ENCODE measurements at places on chromosomes 12 and 14.

DNA sequence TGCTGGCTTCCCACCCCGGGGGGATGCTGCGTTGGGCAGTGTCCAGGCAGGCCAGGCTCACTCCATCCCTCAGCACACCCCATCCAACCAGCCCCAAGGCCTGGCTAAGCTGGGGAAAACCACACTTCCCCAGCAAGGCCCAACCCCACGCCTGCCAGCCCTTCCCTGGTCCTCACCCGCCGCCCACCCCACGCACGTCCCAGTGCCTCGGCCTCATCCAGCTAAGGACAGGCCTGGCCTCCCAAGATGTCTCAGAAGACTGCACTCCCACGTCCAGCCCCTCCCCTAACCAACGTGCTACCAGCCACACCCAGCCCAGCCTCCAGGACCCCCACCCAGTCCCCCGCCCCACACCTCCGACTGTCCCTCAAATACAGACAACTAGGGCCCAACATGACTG lies 9.8 kb downstream of the JAG2 start:
- no peak for DNase-seq

- peak; percentile 98 for DNase-seq
These were observed 6.8 kb upstream of the PSMA6 start for GRCh38 chr14:35285168-35286002.

DNA sequence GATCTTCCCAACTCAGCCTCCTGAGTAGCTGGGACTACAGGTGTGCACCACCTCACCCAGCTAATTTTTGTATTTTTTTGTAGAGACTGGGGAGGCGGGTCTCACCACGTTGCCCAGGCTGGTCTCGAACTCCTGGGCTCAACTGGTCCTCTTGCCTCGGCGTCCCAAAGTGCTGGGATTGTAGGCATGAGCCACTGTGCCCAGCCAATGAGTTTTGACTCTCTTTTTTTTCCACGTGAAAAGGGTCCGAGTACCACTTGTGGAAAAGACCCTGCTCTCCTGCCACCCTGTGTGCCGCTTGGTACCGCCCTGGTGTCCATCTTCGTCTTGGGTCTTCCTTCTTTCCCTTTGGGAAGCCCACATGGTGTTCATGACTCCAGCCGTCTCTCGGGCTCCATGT lies 17.6 kb downstream of the TEDC1 start:
- no peak for DNase-seq

DNA sequence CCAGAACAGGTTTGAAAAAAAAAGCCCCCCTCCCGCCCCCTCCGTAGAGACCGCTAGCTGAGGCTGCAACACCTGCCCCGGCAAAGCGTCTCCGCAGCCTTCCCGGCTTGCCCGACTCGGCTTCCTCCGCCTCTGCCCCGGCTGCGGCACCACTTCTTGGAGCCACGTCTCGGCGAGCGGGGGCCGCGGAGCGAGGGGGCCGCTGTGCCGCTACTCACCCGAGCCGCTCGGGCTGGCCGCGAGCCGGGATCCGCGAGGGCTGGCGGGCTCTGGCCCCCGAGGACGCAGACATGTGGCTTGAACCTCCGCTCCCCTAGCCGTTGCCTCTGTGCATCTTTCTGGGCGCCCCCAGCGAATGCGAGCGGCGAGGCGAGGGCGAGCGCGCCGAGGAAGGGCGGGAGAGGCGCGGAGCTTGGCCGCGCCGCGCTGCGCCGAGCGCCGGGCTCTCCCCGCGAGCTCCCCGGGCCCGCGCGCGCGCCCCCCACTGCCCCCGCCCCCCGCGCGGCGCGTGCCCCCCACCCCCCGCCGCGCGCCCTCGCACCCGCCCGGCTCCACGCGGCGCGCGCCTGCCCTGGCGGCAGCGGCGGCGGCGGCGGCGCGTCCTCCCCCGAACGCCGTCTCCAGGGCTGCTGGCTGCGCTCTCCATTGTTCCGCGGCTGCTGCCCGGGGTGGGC lies 249.5 kb downstream of the APAF1 start:
- no peak for DNase-seq

- DNase-seq: no peak
These were observed 34.9 kb downstream of the CREBL2 start for GRCh38 chr12:12646483-12647072.

GRCh38 chr14:93023039-93023438 lies 92.7 kb downstream of the ITPK1 start:
- DNase-seq: peak; percentile 5

- DNase-seq: no peak
These were observed 87.3 kb downstream of the DYRK2 start for GRCh38 chr12:67735868-67736267.

- no peak for DNase-seq
These were observed 81.4 kb downstream of the STAB2 start for GRCh38 chr12:103668520-103668919.

DNA sequence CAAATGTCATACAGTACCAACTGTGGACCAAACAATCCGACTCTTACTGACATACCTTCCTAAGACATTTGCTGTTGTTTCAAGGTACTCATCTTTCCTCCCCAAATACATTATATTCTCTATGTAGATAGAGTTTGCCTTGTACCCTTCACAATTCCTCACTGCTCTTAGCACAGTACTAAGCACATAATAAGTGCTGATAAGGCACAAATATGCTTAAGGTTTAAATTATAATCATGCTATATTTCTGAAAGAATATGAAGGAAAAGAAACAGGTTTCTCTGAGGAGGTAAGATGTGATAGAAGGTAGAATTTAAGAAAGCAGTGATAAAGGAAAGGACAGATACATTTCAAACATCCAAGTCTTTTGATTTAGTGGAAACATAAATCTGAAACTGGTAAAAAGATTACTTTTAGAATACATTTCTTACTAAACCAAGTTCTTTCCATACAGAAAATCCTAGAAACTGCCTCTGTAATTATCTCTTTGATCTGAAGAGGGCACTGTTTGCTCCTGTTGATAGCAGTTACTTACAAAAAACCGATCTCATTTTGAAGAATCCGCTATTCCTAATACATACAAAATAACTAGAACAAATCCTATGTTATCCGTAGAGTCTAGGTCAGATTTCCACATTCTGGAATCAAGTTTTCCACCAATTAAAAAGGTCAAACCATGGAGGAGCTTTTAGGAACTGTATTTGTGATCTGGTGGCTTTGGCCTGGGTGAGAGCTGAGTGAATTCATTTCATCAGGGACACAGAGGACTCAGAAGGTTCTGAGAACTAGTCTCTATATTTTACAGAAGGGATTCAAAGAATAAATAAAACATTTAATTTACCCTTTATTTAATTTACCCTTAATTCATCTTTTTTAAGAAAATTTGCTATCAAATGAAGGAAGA lies 311.9 kb downstream of the DAD1 start:
- peak; percentile 63 for DNase-seq

DNA sequence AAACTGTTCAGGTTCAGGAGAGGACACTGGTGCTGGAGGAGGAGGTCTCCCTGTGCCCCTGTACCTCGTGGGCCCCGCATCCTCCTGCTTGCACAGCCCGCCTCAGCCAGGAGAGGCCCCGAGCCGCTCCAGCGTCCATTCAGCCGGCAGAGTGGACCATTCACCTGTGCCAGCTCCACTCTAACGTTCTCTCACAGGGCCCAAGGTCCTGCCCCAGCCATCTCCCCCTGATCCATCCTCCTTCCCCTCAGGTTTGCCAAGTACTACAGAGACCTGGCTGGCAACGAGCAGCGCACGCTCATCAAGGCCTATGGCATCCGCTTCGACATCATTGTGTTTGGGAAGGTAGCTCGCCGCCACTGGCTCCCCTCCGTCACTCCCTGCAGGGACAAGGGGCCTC lies 22.2 kb downstream of the P2RX4 start:
- no peak for DNase-seq

- DNase-seq: no peak
These were observed 297.7 kb downstream of the SYT1 start for GRCh38 chr12:79162147-79162772.

DNA sequence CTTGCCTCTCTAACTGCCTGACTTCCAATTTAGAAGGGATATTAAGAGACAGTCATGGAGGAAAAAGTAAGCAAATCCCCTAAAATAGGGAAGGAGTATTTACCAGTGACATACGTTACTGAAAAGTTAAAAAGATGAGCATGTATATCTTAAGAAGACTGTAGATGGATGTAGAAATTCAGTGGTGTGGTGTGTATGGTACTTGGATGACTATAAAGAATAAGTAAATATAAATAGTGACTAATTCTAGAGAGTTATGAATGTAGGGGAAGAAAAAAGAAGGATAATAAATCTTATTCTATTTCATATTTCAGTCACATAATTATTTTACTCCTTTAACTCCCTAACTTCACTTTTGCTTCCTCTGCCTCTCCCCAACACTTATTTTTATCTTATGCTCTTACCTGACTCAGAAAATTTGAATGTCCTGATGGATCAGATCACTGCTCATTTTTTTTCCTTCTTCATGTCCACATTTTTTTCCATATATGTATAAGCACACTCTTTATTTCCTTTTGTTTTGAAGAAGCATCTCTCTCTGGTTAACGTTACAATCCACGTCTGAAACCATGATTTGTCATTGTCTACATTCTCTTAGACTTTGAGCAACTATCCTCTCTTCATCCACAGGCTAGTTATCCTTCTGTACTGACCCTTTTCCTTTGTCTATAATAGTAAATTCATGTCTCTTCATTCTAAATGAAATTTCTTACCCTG lies 422.7 kb upstream of the SYT1 start:
- DNase-seq: no peak

DNA sequence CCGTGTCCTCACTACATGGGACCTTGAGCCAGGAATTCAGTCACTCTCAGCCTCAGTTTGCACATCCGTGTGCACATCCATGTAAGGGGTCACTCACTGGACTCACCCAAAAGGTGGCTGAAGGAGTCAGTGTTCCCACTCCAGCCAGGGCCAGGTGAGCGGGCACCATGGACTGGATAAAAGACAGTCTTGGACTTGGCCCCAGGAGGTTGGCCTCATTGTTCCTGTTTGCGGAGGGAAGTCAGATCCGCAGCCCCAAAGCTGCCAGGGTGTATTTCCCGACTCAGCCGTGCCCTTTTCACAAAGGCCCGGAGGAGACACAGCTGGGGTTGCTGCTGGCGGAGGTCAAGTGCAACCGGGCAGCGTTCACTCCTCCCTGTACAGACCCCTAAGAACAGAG lies 170.7 kb upstream of the MYL2 start:
- no peak for DNase-seq

DNA sequence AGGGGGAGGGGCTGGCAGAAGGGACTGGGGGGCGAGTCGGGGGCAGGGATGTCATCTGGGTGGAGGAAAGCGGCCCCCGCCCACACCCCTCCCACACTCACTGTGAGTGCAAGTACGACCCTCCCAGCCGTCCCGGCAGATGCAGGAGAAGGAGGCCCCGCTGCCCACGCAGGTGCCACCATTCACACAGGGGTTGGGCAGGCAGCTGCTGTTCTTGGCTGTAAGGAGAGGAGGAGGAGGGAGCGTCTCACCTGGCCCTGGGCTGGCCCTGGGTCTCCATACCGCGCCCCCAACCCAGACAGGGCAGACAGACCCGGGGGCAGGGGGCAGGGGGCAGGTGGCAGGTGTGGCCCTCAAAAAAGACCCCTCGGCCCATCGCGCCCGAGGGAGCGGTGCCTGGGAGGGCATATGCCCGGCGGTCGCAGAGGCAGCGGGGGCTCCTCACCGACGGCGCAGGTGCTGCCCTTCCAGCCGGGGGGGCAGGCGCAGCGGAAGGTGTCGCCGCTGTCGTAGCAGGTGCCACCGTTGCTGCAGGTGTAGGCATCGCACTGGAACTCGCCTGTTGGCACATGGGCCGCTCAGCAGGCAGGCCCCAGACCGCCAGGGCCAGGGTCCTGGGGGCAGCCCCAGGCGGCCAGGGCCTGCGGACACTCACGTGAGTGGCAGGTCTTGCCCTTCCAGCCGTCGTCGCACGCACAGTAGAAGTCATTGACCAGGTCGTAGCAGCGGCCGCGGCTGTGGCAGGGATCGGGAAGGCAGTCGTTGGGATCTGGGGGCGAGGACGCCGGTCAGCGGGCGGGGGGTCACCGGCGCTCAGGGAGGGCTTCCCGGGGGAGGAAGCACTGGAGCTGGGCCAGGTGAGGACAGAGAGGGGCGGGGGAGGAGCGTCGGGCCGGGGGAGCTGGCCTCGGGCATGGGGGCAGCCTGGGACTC lies 20.6 kb downstream of the JAG2 start:
- no peak for DNase-seq

DNA sequence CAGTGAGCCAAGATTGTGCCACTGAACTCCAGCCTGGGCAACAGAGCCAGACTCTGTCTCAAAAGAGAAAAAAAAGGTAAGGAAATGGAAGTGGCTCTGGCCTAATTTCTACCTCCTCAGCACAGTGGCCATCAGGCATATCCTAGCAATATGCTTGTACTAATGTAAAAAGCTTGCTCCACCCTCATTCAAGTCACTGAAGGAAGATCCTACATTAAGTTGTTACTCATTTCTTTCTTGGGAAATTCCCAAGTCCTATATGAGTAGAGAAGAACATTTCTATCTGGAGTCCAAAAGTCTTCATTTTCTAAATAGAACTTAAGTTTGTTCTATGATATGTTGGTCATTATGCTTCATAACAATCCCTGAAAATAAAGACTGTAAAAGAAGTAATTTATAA lies 67.3 kb upstream of the HOXC13 start:
- DNase-seq: no peak

GRCh38 chr12:53500142-53500775 lies 824 bp upstream of the TARBP2 start:
- DNase-seq: peak; percentile 37

DNA sequence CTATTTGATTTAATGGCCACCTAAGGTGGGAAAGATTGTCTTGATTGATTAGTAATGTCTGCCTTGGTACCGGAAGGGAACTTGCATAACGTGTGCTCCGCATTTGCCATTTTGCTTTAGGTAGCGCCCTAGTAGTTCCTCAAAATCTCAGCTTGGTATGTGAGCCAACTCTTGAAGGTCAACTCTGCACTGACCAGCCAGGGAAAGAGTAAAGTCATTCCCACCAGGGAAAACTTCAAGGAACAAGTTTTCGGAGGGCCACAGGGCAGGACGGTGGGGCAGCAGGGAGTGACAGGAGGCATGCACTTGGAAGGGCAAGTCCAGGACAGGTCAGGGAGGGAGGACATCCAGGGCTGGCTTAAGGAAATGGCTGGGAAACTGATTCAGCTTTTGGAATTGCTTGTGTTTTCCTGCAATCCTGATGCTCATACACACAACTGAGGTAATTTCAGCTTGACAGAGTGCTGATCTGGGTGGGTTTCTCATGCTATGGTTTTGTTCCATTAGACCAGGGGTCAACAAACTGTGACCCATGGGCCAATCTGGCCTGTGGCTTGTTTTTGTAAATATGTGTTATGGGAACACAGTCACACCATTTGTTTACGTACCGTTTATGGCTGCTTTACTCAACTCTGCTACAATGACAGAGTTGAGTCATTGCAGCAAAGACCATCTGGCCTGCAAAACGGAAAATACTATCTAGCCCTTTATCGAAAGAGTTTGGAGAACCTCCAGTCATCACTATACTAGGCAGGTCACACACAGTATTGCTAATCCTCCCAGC lies 184.5 kb downstream of the RBM19 start:
- no peak for DNase-seq

GRCh38 chr12:116116650-116117424 lies 160.7 kb downstream of the MED13L start:
- DNase-seq: no peak

- no peak for DNase-seq
These were observed 11.0 kb upstream of the HHIPL1 start for GRCh38 chr14:99633918-99634317.

Data from Kasumi-1 (cell line).